ENCODE measurements at places on chromosomes 11 and 22.

DNA sequence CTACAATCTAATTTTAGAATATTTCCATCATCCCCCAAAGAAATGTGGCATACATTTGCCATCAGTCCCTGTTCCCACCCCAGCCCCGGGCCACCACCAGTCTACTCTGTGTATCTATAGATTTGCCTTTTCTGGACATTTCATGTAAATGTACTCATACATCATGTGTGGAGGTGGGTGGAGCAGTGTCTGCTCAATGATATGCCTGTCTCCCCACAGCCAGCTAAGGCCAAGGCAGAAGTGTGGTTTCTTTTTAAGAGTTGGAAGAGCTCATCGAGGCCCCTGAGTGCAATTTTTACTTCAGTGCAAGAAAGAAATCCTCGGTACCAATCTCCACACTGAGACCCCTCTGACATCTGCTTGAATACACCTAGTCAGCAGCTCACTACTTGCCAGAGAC lies 80.5 kb downstream of the TP53I11 start:
- no peak for DNase-seq

GRCh38 chr22:29626497-29627195 lies 23.2 kb downstream of the NF2 start:
- peak; percentile 78 for DNase-seq

- DNase-seq, result no peak
These were observed 12.6 kb downstream of the OR5A2 start for GRCh38 chr11:59413646-59414045.

DNA sequence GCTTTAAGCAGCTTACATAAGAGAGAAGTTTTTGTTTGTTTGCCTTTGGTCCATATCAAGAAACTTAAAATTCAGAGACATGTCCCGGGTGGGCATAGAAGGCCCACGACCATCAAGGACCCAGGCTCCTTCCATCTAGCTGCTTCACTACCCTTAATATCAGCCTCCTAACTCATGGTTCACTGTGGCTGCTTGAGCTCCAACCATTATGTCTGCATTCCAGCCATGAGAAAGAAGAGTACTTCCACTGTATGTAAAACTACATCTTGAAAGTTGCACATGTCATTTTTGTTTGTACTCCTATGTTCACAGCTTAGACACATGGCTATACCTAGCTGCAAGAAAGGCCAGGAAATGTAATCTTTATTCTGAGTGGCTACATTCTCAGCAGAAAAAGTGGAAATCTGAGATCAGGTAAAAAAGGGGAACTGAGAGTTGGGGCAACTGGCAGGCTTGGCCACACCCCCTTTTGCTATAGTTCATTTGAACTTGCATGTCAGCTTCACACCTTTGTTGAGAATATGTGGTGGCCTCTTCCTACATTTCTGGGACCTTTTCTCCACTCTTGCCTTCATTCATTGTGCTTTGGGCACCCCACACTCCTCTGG lies 81.3 kb upstream of the TP53I11 start:
- no peak for DNase-seq

DNA sequence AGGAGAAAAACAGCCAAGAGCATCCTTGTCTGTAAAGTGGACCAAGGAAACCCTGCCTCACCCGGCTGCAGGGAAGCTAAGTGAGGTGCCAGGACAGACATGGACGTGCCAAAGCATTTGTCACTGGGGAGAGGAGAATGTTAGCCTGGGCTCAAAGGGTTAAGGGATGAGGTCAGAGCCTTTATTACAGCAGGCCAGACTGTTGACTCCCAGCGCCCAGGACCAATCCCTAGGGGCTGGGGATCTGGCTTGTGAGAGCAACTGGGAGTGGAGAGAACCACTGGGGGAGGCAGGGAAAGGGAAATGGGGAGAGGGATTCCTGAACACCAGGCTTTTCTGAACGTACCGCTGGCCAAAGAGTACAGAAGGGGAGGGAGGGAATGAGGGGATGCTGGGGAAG lies 2.6 kb downstream of the CHRM1 start:
- no peak for DNase-seq
